ENCODE measurements at places on chromosomes 11 and 22.

- no peak for DNase-seq
Observed at GRCh38 chr11:6703247-6704063, 20.3 kb upstream of the MRPL17 start.

DNA sequence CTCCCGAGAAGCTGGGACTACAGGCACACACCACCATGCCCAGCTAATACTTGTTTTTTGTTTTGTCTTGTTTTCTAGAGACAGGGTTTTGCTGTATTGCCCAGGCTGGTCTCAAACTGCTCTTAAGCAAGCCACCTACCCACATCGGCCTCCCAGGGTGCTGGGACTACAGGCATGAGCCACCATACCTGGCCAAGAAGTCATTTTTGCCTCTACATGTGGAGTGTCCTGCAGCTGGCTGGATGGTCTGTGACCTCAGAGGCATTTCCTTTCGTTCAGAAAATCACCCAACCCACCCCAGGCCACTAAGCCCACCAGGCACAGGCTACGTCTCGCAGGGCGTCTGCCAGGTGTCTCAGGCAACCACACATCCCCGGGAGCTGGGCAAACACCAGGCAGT, 12.8 kb downstream of the SHANK2 start:
- no peak for DNase-seq

- no peak for DNase-seq
Observed at GRCh38 chr11:45060707-45061106, 85.7 kb upstream of the PRDM11 start.

DNA sequence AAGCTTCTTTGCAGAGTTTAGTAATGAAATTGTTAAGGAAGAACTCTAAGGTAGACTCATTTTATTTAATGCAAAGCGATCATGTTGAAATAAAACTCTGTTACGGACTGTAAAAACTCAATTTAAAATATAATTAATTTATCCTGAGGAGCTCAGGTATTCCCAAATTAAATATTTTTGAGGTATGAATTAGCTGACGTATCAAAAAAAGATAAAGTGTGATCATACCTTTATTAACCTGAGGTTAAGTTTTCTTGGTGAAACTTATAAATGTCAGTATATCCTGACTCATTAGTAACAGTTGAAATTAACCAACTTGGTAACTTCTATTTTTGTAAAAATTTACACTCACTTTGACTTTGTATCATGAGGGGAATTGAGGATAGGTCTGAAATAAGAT, 130.4 kb downstream of the PAX6 start:
- DNase-seq = no peak

DNA sequence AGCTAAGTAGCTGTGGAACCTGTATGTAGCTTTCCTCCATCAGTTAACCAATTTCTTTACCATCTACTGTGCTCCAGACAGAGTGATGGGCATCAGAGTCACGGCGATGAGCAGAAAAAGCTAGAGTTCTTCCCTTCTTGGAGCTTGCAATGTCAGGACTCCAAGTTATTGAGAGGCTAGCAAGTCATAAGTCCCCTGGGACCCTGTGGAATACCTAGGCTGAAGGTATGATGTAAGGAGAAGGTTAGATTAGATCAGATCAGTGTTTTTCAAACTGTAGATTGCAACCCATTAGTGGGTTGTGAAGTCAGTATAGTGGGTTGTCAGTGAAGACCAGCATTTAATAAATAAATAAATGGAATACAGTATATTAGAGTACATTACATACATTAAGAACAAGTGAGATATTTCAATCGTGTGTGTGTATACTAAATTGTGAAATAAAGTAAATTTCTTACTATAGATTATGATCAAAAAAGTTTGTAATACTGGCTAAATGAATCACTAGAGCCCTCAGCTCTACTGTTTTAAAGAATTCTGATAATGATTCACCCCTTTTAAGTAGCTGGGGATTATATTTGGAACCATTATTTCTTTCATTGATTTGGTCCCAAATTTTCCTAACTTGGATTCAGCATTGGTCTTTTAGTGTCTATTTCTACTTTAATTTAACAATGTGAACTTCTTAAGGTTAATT, 52.3 kb downstream of the RASSF10 start:
- DNase-seq = no peak

- peak; percentile 31 for DNase-seq
Observed at GRCh38 chr11:67732045-67732787, 57.8 kb upstream of the ALDH3B2 start.

- no peak for DNase-seq
Observed at GRCh38 chr11:92070026-92070889, 154.4 kb upstream of the FAT3 start.

- DNase-seq = no peak
Observed at GRCh38 chr11:71426413-71426812, 21.8 kb downstream of the DHCR7 start.

DNA sequence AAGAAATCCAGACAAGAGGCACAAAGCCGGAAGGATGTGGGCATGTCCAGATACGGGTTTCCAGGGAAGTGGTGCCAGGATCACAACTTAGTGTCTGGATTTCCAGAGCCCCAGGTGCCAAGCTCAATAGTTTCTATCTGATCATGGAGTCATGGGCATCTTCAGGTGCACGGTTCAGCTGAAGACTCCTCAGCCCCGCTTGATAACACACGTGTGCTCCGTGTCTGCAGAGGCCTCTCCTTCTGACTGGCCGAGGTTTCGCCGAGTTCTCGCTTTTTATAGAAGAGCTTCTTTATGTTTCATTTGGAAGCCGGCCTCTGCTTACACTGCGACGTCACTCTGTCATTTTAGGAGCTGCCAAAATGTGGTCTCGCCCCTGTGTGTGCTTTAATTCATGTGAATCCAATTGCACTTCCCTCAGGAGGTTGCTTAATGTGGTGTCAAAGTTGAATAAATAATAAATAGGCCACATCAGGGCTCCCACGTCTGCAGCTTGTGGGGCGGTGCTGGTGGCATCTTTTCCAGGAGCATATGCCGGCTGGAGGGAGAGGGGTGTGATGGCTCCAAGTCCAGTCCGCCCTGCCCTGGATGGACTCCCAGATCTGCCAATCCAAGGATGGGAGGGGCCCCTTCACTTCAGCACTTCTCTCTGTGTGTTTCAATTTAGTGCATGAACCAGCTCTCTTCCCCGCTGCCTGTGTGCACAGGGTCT, 1410.8 kb downstream of the TBC1D22A start:
- DNase-seq = no peak

DNA sequence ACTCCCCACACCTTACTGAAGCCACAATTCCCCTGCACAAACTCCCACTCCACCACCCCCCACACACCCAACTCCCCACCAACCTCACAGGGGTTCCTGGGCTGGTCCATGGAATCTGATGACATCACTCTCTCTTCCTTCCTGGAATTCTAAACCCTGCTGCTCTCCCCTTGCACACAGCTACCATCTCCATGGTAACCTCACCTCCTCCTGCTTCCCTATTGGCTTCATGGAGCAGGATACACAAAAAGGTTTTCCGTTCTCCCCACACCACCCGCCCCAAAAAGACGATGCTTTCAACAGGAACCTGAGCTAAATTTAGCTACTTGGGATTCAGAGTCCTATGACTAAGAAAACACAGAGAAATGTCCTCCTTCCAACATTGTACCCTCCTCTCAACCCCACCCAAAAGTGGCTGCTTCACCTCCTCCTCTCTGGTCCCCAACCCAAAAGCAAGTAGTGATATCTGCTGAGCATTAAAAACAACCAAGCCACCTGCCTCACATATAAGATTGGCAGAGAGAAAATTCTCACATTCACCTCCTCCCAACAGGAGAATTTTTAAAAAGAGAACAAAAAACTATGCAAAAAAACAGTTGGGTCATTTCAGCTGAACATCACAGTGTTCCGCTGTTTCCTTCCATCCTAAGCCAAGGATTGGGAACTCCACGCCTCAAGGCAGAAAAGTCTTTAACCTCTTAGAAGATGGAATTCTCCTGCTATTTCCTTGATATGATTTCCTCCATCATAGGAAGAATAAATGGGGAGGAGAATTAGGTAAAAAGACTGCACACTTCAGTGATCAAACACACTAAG, 66.9 kb downstream of the RBFOX2 start:
- no peak for DNase-seq

GRCh38 chr11:6486938-6487337, 5.6 kb downstream of the TIMM10B start:
- DNase-seq = no peak

GRCh38 chr11:124793466-124794278, 6.5 kb downstream of the MSANTD2 start:
- DNase-seq = no peak

- DNase-seq = no peak
Observed at GRCh38 chr11:130740819-130741218, 175.5 kb downstream of the SNX19 start.

DNA sequence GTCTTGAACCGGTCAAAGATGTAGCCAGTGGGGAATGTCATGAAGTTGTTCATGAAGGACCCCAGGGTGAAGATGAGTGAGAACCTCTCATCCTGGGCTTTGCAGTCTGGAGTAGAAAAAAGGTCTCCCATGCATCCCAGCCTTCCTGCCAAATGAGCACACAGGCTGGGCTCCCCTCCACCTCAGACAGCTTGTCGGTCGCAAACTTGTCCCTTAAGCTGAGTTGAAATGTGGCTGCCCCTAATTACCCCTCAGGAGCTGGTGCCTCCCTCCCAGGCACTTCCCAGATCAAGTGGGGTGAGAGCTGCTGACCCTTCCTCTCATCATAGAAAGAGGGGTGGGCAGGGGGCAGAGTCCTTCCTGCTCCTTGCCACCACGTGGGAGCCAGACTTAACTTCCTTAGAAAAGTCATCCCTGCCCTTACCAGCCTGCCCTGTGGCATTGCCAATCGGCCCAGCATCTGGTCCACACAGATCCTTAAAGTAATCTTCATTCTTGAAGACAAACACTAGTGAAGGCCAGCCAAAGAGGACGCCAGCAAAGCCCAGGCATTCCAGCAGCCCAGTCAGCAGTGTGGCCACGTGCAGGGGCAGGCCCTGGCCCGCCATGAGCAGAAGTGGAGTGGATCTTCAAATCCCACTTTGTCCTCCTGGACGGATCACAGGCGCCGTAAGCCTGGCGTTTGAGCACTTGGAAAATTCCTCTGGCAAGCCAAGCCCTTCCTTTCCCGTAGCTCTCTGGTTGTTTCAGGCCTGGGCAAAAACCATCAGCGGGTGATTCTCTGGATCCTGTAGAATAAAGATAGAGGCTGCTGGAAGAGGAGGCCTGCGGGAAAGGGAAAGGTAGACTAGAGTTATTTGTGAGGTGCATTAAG, 1.1 kb downstream of the SLC43A3 start:
- no peak for DNase-seq

- no peak for DNase-seq
Observed at GRCh38 chr11:33892906-33893594, 1.2 kb upstream of the LMO2 start.

DNA sequence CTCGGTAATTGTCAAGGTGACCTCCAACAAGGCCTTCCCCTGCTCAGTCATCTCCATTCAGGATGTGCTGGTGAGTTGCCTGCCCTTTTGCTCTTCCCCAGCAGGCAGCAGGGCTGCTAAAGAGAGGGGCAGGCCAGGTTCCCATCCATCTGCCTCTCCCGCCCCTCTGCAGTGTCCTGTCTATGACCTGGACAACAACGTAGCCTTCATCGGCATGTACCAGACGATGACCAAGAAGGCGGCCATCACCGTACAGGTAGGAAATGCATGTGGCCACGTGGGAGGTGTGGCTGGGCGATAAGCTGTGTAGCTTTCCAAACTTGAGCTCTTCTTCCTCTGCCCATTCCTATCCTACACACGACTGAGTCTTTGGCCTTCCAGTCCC, 4.0 kb downstream of the SIDT2 start:
- no peak for DNase-seq

DNA sequence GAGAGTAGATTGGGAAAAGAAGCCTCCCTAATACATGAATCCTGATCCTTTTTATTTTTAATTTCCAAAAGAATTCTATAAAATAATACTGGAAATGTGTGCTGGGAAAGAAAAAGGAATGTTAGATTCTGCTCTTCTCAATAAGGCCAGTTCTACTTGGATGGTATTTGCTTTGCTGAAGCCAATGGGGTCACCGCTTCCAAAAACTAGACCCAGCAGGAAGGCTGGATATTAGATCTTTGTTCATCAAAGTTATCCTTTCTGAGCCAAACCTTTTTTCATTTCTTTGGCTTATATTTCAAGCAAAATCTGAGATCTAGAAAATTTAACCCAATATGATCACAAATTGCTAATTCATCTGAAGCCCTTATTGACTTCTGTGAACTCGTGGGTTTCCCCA, 41.4 kb downstream of the SCUBE2 start:
- DNase-seq = no peak

GRCh38 chr11:8658321-8659057, 24.0 kb downstream of the TRIM66 start:
- no peak for DNase-seq

DNA sequence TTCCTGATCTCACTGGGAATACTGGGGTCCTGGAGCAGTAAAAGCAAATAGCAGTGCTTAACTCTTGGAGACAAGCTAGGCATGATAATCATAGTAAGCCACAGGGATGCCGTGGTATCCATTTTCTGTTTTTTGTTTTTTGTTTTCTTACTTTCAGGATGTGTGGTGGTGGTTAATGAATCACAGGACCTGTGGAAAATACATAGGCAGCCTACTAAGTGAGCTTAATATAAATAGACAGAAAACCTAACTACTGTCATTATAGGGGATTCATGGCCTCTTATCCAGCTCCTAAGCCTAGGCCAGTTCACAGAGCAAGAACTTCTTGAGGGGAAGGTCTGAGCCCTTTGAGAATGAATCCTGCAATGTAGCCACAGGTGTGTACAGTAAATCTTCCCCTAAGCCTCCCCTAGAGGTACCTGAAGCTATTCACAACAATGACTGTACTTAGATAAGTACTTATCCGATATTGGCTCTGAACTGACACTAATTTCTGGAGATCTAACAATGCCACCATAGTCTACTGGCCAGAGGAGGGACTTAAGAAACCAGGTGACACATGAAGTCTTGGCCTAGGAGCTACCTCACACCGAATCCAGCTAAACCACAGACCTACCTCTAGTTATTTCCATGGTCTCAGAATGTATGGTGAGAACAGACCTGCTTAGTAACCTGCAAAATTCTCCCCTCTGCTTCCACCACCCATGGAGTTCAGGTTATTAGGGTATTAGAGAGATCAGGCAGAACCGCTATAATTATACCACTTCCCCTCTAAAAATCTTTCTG, 83.6 kb downstream of the ENTHD1 start:
- no peak for DNase-seq

GRCh38 chr11:119750056-119750455, 21.1 kb upstream of the NECTIN1 start:
- no peak for DNase-seq

DNA sequence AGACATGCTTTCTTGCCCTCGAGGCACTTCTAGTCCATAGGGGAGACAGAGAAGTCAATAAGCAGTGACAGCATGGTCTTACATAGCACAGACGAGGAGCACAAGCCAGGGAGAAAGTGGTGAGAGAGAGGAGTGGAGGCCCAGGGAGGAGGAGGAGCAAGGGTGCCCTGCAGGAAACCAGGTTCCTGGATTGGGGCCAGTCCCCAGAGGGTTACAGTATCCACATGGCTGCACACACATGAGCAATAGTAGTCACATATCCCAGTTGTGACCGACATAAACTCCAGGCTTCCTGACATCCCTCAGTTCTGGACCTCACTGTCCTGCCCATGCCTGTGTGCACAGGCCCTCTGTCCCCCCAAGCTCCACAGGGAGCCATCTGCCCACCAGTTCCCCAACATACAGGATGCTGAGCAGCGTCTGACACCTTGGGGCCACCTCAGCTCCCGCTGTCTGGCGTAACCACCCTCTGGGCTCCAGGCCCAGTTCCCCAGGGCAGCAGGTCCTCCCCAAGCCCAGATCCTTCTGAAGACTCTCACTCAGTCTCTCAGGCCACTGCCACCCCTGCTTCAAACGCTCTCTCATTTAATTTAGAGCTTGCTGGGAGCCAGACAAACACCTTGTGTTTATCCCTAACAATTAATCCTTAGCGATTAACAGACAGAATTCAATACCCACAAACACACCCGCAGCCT, 53.7 kb downstream of the DSCAML1 start:
- no peak for DNase-seq

- no peak for DNase-seq
Observed at GRCh38 chr11:126673319-126673718, 317.8 kb downstream of the ST3GAL4 start.

Measured in stimulated activated CD8-positive, alpha-beta memory T cell treated with anti-CD3 and anti-CD28 coated beads, Interleukin-15, amount 100 ng/mL, for 24 hours (primary cell).